ENCODE measurements at places on chromosomes 12 and 14. TPM values are rescaled to one million over a fixed set of nuclear protein-coding genes. Genes with fewer than 3 reads are reported as not detected.
A peak's percentile ranks its signal among the peaks of the same experiment; 100 is the strongest.

DNA sequence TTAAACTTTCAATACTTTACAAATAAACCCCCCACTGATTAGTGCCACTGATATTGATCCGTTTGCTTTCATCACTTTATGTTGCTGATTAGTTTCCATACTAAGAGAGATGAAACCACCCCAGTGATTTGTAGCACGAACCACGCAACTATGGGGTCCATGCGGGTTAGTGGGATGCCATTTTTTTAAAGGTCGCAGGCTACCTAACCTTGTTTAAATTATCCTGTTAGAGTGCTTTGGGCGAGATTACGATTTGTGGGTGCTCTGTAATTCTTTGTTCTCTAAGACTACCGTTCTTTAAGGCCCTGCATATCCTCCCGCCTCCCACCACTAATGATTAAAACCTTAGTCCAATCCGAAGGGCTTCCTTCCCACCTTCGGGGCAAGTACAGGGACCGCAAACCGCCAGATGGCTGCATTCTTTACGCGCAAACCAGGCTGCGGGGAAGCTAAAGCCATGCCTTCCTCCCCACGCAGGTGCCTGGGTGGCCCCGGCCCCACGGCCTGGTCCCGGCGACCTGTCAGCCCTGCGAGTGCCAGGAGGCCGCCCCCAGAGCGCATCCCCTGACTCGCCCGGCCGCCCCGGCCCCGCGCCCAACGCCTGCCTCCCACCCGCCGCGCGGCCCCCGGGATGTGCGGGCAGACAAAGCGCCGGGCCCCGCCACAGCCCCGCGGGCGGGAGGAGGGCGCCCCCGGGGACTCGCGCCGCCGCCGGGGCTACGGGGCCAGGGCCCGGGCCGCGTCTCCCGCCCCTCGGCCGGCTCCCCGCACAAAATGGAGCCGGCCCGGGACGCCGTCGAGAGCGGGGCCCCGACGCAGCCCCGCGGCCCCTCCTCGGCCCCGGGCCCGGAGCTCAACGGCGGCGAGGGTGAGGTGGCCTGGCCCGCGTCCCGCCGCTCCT, 759 bp downstream of the NFYB start:
- peak; percentile 71 for DNase-seq

GRCh38 chr12:121724925-121725324, 12.4 kb downstream of the TMEM120B start:
- no peak for DNase-seq

DNA sequence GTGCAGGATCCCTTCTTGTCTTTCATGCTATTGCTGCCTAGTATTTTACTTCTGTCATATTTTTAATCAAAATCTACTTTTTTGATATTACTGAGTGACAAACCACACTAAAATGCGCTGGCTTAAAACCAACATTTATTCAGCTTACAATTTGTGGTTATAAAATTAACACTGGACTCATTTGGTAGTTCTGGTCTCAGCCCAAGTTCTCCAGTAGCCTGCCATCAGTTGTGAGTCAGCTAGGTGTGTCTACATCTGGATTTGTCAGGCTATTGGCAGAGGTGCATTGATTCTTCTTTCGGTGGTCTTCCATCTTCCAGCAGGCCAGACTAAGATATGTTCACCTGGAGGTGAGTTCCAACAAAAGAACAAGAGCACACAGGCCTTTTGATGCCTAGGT, 765.1 kb upstream of the FBXO33 start:
- DNase-seq = no peak

IAPP gene
- not detected for total RNA-seq

DNA sequence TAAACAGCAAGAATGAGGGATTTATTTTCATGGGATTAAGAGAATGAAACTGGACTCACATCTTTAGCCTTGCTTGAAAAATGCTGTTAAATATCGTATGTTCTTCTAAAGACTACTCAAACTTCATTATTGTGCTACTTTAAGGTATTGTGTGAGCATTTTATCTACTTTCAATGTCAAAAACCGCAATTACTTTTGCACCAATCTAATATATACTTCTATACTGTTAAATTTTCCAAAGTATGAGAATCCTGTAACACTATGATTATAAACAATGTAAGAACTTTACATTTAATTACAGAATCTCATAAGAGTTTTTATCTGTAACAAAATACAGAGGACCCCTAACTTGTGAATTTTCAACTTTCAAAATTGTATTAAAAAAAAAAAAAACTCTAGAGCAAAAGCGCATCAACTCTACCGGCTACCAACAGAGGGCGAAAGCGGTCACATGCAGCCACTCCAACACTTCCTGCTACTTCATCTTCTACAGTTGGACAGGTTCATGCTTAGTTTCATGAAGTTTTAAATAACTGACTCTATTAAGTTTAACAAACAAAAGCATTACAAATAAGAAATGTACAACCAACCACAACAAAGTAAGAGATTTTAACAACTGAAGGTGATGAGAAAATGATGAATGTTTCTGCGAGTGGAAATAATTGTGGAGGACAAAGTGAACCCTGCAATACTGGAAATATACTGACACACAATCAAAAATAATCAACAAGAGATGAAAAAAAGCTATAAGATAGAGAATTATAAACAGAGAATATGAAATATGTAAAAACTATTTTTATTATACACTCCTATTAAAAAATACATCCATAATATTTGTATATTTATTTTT, 210.9 kb downstream of the MED13L start:
- peak; percentile 74 for DNase-seq

GRCh38 chr14:104942586-104942985, 17.9 kb downstream of the PLD4 start:
- no peak for DNase-seq

Measured in activated naive CD4-positive, alpha-beta T cell treated with anti-CD3 and anti-CD28 coated beads for 36 hours (primary cell).